Keratinocyte (primary cell): ENCODE measurements at places on chromosomes 2 and 18.
A peak's percentile ranks its signal among the peaks of the same experiment; 100 is the strongest.

- peaks cover 13% of the 10 kb centered on the region for H3K4me1 ChIP-seq
- peaks cover 12% of the 10 kb centered on the region for H3K27me3 ChIP-seq
- no peaks in the 10 kb centered on the region for H3K36me3 ChIP-seq
- H3K4me3 ChIP-seq = peak overlapping the region; percentile 75
Observed at GRCh38 chr2:54455131-54455562, 980 bp upstream of the SPTBN1 start.

- no peak for DNase-seq
- H3K36me3 ChIP-seq = no peaks in the 10 kb centered on the region
- H3K27ac ChIP-seq = no peak overlapping the region
- H3K4me3 ChIP-seq = no peak overlapping the region
- H3K27me3 ChIP-seq = no peaks in the 10 kb centered on the region
Observed at GRCh38 chr18:74937291-74937690, 271.6 kb downstream of the PTGR3 start.

DNA sequence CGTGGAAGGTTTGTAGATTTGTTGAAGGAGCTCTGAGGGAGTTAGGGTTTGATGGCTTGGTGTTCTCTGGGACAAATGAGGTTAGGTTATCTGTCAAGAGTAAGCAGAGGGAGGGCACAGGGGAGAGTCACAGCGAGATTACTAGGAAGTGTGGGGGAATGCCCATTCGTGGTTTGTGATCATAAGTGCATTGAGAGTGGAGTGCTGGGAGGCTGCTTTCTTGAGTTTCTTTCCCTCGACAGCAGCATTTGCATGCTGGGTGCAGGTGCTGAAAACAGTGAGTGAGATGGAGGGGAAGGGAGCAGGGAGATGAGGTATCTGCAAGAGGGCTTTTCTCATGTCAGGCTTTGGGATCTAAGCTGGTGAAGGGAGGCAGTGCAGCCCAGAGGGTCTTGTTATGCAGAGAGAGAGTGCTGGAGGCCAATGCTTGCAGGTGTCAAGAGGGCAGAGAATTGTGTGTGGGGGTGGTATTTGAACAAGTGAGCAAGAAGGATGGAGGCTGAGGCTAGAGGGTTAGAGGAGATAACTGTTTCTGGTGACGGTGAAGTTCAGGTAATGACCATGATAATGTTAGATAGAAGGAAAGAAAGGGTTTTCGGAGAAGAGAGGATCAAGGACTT, 8.8 kb downstream of the RALB start:
- H3K36me3 ChIP-seq = peaks cover 5% of the 10 kb centered on the region
- peaks cover 16% of the 10 kb centered on the region for H3K4me1 ChIP-seq
- H3K4me3 ChIP-seq = no peak overlapping the region
- H3K27ac ChIP-seq = no peak overlapping the region
- DNase-seq = no peak
- no peaks in the 10 kb centered on the region for H3K27me3 ChIP-seq

GRCh38 chr2:60459851-60460250, 93.6 kb downstream of the BCL11A start:
- no peak for DNase-seq
- peaks cover 10% of the 10 kb centered on the region for H3K36me3 ChIP-seq
- no peaks in the 10 kb centered on the region for H3K27me3 ChIP-seq
- no peaks in the 10 kb centered on the region for H3K4me1 ChIP-seq
- H3K27ac ChIP-seq = no peak overlapping the region

- no peak for DNase-seq
- no peak overlapping the region for H3K4me3 ChIP-seq
- H3K27me3 ChIP-seq = no peaks in the 10 kb centered on the region
- no peak overlapping the region for H3K27ac ChIP-seq
Observed at GRCh38 chr2:20054931-20055330, 3.5 kb upstream of the LAPTM4A start.

- no peak overlapping the region for H3K27ac ChIP-seq
- H3K27me3 ChIP-seq = no peaks in the 10 kb centered on the region
- H3K4me3 ChIP-seq = no peak overlapping the region
Observed at GRCh38 chr2:208062961-208063360, 37.6 kb upstream of the PLEKHM3 start.

- DNase-seq = no peak
- no peaks in the 10 kb centered on the region for H3K36me3 ChIP-seq
- peak overlapping the region; percentile 71 for H3K4me3 ChIP-seq
- no peaks in the 10 kb centered on the region for H3K27me3 ChIP-seq
- H3K4me1 ChIP-seq = peaks cover 9% of the 10 kb centered on the region
Observed at GRCh38 chr2:173962031-173962430, 3.1 kb downstream of the SP3 start.
